ENCODE measurements at places on chromosomes 12 and 14. TPM values are rescaled to one million over a fixed set of nuclear protein-coding genes. Genes with fewer than 3 reads are reported as not detected.

DNA sequence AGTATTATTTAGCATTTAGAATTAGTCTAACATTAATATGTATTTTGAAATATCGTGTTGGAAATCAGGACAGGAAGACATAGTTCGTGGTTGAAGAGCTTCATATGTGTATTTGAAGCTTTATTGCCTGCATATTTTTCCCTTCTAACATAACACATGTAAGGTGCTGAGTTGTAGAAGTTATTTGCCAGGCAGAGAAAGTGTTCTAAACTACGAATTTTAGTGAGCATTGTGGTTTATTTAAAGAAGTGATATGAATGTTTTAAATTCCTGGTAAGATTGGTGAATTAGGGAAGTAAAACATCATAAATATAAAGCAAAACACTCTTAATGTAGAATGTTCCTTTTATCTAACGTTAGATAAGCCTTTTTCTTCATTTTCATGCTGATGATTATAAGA, 2.5 kb downstream of the RASSF3 start:
- H3K4me1 ChIP-seq, result peaks cover 17% of the 10 kb centered on the region
- H3K27ac ChIP-seq, result no peak overlapping the region
- H3K36me3 ChIP-seq, result no peaks in the 10 kb centered on the region
- H3K27me3 ChIP-seq, result no peaks in the 10 kb centered on the region
- H3K4me3 ChIP-seq, result no peak overlapping the region
- DNase-seq, result no peak

DNA sequence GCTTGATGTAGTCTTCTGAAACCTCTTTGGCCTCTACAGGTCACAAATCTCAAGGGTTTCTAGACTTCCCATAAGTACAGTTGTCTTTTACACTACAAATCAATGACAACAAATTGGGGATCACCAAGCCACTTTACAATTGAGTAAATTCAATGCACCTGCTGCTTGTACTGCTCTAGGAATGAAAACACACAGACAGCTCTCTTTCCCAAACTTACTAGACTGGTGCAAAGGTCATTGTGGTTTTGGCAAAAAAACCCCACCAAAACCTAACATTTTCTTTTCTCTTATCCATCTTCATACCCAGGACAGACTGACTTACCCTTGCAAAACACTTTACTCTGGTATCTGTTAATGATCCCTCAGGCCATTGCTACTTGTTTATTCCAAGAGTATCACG, 2.7 kb downstream of the M6PR start:
- H3K4me3 ChIP-seq, result no peak overlapping the region
- no peak for DNase-seq
- H3K27ac ChIP-seq, result no peak overlapping the region
- H3K4me1 ChIP-seq, result peaks cover 16% of the 10 kb centered on the region
- H3K27me3 ChIP-seq, result no peaks in the 10 kb centered on the region
- H3K36me3 ChIP-seq, result peaks cover 36% of the 10 kb centered on the region

Gene MSI1
- total RNA-seq, result 1.2 TPM

Gene OR4N5
- not detected for total RNA-seq

- no peak overlapping the region for H3K27ac ChIP-seq
- no peaks in the 10 kb centered on the region for H3K27me3 ChIP-seq
- H3K4me3 ChIP-seq, result no peak overlapping the region
These were observed 36.8 kb upstream of the G2E3 start for GRCh38 chr14:30521899-30522736.

DNA sequence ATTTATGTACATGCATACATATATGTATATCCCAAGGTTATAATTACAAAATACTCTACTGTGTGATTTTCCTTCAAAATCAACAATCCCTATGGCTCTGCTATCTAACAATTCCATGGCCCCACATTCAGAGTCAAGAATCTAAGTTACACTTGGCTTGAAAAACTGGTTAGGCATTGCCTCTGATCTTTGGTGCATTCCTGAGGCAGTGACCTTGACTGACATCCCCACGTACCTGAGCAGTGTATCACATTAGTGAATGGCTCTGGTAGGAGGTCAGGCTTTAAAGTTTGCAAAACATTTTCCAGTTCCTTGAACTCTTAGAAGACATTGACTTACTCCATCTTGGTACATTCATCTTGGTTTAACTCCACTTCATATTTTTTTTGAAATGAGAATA, 8.5 kb upstream of the STON2 start:
- peaks cover 5% of the 10 kb centered on the region for H3K4me1 ChIP-seq
- H3K27me3 ChIP-seq, result no peaks in the 10 kb centered on the region
- no peaks in the 10 kb centered on the region for H3K36me3 ChIP-seq
- DNase-seq, result no peak
- no peak overlapping the region for H3K27ac ChIP-seq
- H3K4me3 ChIP-seq, result no peak overlapping the region

DNA sequence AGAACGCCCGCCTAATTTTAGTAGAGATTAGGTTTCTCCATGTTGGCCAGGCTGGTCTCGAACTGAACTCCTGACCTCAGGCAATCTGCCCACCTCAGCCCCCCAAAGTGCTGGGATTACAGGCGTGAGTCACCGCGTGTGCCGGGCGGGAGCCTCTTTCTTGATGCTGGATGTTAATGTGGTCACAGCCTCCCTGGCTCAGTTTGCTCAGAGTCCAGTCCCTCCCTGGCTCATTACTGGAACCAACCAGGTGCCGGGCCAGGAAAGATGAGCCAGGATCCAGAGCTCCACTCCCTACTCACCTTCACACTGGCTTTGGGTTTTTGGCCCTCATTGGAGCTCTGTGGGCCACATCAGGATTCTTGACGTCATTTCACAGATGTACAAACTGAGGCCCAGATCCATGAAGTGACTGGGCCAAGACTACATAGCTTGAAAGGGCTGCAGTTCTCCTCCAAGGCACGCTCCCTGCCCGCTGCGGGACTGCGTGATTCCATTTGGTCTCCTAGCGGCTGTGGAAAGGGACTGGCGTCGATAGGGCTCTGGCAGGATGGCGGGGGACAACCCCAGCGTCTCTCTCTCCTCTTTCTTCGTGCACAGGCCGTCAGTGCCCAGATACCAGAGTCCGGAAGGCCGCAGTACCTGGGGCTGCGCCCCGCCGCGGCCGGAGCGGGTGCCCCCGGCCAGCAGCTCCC, 5.1 kb upstream of the SHMT2 start:
- peaks cover 39% of the 10 kb centered on the region for H3K4me1 ChIP-seq
- peaks cover 88% of the 10 kb centered on the region for H3K27me3 ChIP-seq
- H3K4me3 ChIP-seq, result no peak overlapping the region
- no peak for DNase-seq

DNA sequence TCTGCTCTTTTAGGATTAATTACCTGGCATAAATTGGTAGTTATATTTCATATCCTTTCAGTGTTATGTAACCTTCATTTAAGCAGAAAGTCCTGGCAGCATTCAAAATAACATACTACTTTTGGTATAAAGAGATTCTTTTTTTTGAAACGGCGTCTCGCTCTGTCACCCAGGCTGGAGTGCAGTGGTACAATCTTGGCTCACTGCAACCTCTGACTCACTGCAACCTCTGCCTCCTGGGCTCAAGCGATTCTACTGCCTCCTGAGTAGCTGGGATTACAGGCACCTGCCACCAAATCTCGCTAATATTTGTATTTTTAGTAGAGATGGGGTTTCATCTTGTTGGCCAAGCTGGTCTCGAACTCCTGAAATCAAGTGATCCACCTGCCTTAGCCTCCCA, 9.2 kb downstream of the KTN1 start:
- H3K27ac ChIP-seq, result no peak overlapping the region
- no peak overlapping the region for H3K4me3 ChIP-seq
- H3K4me1 ChIP-seq, result peaks cover 2% of the 10 kb centered on the region
- no peak for DNase-seq
- H3K27me3 ChIP-seq, result no peaks in the 10 kb centered on the region

GRCh38 chr12:21894792-21895595, 46.2 kb downstream of the ABCC9 start:
- peak; percentile 47 for DNase-seq
- no peaks in the 10 kb centered on the region for H3K36me3 ChIP-seq
- peaks cover 2% of the 10 kb centered on the region for H3K4me1 ChIP-seq
- no peak overlapping the region for H3K27ac ChIP-seq

Gene HOXC4
- total RNA-seq, result 10.1 TPM

GRCh38 chr12:78977304-78977867, 112.8 kb downstream of the SYT1 start:
- DNase-seq, result peak; percentile 49
- no peak overlapping the region for H3K4me3 ChIP-seq
- H3K4me1 ChIP-seq, result no peaks in the 10 kb centered on the region
- H3K36me3 ChIP-seq, result no peaks in the 10 kb centered on the region
- no peak overlapping the region for H3K27ac ChIP-seq

GRCh38 chr14:47959740-47960139, 284.3 kb upstream of the MDGA2 start:
- H3K4me3 ChIP-seq, result no peak overlapping the region
- H3K36me3 ChIP-seq, result no peaks in the 10 kb centered on the region
- no peaks in the 10 kb centered on the region for H3K4me1 ChIP-seq
- H3K27me3 ChIP-seq, result no peaks in the 10 kb centered on the region
- H3K27ac ChIP-seq, result no peak overlapping the region
- DNase-seq, result no peak

Gene MYF6
- total RNA-seq, result 105 TPM
